KG1 (cell line): ENCODE measurements at places on chromosomes 2 and 18.

- no peak for DNase-seq
These were observed 226.2 kb upstream of the RAB6C start for GRCh38 chr2:129753261-129753660.

GRCh38 chr2:207499114-207499513 lies 30.6 kb upstream of the CREB1 start:
- DNase-seq, result no peak

GRCh38 chr2:101223814-101224231 lies 28.9 kb upstream of the CNOT11 start:
- peak; percentile 78 for DNase-seq

DNA sequence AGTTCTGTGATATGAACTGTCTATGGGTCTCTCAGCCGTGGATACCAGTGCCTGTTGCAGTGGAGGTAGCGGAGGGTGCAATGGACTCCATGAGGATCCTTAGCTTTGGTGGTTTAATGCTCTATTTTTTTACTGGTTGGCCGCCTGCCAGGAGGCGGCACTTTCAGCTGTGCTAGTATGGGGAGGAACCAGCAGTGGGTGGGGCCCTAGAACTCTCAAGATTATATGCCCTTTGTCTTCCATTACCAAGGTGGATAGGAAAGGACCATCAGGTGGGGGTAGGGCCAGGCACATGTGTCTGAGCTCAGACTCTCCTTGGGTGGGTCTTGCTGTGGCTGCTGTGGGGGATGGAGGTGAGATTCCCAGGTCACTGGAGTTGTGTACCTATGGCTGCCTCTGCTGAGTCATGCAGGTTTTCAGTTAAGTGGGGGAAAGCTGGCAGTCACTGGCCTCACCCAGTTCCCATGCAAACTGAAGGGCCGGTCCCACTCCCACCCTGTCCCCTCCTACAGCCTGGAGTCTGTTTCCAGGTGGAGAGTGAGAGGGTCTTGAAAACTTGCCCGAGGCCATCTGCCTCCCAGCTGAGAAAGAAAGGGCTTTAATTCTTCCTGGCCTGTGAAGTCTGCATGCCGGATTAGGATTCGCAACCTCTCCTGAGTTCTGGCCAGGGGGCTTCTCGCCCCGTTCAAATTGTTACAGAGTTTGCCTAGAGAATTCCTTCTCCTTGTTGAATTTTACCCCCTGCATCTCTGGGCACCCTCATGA lies 14.5 kb downstream of the KCNS3 start:
- DNase-seq, result no peak

GRCh38 chr18:32349728-32350395 lies 120.8 kb downstream of the GAREM1 start:
- DNase-seq, result no peak

DNA sequence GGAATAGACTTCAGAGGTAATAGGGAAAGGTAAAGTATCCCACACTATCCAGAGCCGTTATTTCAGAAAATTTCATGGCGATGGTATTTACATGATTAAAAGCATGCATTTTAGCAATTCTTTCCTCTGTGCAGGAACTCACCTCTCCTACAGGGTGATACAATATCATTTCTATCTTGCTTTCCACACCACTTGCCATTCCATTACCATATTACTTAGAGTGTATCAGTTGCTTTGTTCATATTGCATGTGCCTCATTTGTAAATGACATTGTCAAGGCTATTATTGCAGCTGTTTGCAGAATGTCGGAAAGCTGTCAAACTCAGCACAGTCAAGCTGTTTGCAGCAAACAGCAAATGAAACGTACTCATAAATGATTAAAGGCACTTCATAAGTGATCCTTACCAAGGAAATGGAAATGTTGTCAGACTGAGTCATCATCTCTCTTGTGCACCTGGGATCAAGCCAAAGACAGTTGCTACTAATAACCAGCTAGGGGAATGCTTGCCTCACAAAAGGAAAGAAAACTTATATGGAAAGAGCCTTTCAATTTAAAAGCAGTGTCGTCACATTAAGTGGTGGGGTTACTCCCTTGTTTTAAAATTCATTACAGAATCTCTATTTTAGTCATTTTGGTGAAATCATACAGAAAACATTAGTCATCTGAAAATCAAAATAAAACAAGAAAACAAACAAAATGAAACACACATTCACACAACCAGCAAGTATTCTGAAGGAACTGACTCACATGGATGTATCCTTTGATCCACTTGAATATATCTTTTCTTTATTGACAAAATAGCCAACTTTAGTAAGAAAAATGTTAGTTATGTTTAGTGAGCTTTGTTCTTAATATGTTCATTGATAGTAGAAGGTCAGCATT lies 1064.1 kb upstream of the CNTNAP5 start:
- DNase-seq, result no peak

DNA sequence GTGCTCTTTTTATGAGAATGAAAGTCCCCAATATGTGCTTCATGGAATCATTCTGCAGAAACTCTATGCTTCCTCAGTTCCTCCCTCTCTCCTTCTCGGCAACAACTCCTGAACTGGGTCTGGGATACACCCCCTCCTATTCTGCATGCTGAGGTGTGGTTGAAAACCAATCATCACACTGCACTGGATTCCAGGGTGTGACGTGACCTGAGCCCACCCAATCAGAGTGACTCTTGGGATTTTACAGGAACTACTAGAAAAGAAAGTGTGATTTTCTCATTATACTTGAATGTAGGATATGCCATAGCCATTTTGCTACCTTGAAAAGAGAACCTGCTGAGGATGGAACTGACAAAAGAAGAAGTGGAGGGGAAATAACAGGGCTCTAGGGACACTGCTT lies 36.3 kb downstream of the ACVR1 start:
- DNase-seq, result no peak

DNA sequence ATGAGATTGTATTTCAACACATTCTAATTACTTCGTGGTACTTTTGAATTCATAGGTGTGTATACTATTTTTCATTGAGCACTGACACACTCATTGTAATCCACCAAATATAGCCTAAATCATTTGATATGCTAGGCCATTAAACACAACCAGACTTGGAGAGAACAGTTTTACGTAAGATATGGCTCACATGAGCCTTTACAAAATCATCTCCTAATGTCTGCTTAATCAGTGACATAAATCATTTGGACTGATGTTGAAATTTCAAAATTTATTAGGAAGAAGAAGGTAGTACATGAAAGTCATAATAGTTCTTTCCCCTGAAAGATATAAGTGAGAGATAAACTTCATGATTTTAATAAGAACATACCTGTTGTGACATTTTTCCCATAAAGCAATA lies 550.2 kb upstream of the LINC00305 start:
- no peak for DNase-seq

DNA sequence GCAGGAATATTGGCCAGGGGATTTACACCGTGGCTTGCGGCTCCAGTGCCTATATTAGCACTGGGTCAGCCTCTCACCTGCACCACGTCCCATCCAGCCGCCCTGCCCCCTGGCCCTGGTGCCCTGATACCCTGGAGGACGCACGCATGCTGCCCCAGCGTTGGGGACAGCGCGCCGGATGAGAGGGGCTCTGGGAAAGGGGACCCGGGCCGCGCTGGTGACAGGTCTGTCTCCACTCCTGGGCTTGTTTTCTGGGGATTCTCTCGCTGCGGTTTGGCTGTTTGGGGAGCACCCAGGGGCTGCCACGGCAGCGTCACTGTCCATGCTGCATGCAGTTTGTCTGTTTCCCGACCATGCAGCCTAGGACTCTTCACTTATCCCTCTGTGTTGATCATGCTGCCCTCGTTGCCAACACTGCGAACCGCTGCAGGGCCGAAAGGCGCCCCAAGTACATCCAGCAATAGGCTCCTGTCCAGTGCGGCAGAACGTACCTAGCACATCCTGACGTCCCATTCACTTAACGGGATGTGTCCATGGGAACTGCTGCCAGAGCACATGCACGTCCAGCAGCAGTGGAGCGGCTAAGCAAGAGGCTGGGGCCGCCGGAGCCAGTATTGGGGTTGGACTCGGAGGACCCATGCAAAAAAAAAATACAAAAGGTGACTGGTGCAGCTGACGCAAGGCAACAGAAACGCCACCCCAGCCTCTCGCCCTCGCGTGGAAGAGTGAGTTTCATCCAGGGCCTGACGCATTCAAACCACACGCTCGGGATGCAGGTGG lies 115.5 kb upstream of the PXDN start:
- no peak for DNase-seq

GRCh38 chr2:57598551-57598950 lies 448.1 kb upstream of the VRK2 start:
- peak; percentile 18 for DNase-seq

- DNase-seq, result no peak
These were observed at the start of gene MARCHF4 for GRCh38 chr2:216371721-216372702. Gene MARCHF4 (minus strand): TSS chr2:216372483. CDS start chr2:216370260, 2,223 bp downstream.

GRCh38 chr2:85537600-85538506 lies 1.1 kb upstream of the MAT2A start:
- peak; percentile 37 for DNase-seq

DNA sequence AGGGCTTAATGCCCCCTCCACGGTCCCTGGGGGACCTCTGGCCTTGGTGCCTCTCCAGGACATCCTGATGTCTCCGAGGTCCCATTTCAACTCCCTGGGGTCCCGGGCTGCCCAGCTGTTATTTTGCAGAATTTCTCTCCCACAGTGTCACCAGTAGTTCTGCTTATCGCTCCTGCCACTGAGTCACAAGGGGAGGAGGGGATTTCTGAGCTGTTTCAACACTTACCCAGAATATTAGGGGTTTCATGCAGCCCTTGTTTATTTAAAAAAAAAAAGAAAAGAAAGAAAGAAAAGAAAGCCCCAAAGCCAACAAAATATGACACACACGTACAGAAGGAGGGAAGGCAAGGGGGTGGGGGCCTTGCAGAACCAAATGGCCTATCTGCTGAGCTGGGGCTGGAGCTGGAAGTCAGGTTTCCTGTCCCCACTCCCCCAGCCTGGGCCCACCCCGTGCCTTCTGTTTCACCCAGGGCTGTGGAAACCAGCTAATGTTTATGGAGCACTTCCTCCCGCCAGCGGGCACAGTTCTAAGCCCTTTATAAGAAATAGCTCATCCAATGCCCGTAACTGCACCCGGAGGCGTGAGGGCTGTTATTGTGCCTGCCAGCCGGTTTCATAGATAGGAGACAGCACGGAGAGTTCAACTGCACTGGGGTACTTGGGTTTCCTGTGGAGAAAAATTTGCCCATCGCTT lies 8.4 kb upstream of the ARID5A start:
- DNase-seq, result peak; percentile 35

- DNase-seq, result no peak
These were observed 205.8 kb downstream of the INSIG2 start for GRCh38 chr2:118294063-118294462.

DNA sequence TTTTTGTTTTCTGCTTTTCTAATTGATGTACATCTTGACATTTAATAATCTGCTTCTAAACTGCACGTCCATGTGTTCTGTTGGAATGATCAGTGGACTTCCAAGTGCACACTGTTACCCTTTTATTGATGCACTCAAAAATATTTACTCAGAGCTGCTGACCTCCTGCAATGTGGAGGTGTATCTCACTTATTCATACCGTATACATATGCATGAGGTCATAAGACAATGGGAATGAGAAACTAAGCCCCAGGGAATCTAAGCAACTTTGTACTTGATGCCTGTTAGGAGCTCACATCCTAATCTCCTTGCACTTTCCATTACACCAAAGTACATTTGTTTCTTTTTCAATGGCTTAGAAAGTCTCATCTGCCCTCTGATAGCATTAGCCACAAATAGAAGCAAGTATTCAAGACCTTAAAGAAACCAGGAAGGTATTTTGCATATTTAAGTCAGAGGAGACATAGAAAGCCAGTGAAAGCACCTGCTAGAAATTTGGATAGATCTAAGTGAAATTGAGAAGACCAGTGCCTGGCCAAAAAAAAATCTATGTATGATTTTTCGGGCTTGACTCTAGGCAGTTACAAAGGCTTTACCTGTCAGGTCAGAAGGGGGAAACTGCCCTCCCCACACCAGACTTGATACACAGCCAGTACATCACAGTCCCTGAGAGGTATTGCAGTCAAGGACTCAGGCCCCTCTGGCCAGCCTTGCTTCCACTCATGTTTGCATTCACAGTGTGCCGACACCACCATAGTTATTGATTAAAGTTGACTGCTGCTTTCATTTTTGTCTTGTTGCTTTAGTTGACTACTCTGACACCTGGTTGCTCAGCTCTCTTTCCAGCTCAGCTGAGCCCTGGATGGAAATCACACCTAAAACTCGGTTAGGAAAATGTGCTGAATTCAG lies 391.7 kb upstream of the CYRIA start:
- no peak for DNase-seq

GRCh38 chr2:210199186-210199765 lies 26.0 kb downstream of the ACADL start:
- DNase-seq, result no peak

- DNase-seq, result no peak
These were observed 85.6 kb upstream of the SPTBN1 start for GRCh38 chr2:54370405-54371104.

- no peak for DNase-seq
These were observed 128.7 kb upstream of the TANK start for GRCh38 chr2:161031511-161031910.

GRCh38 chr2:94879314-94879981 lies 8.2 kb downstream of the TEKT4 start:
- DNase-seq, result no peak

DNA sequence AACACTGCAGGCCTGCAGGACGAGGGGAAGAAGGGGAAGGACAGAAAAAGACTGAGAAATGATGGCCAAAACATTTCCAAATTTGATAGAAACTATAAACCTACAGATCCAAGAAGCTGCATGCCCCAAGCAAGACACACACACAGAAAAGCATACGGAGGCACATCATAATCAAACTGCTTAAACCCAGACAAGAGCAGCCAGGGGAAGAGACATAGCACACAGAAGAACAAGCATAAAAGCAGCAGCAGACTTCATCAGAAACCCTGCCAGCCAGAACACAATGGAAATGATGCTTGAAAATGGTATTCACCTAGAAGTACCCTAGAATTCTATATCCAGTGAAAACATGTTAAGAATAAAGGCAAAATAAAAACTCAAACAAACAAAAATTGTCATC lies 57.2 kb upstream of the RNU4ATAC start:
- no peak for DNase-seq

DNA sequence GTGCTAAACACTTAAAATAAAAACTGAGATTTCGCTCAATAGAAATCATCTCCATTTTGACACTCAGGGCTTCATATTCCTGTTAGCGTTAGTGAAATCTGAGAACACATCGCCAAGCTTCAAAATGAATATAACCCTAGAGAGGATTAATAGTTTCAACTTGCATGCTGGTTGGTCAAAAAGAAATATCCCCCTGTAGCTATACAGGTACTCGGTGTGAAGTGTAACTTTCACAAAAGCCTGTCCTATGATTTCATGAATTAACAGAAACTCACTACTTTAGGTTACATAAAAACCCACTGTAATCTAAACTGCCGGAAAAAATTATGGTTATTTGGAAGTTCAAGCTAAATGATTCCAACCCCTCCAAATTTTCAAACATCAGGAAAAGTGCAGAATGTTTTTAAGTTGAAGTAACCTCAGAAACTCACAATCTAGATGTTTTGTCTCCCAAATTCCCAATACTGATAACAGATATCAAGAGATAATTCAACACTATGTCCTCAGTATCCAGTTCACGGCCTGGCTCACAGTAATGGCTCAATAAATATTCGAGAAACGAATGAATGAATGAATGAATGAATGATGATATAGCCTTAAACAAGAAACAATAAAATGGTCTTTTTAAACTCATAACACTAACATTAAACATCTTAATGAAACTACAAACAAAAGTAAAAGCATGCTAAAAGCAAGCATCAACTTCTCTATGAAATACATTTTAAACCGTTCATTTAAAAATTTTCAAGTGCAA lies 2.5 kb downstream of the TLK1 start:
- DNase-seq, result no peak

GRCh38 chr2:69676146-69676545 lies 32.6 kb upstream of the AAK1 start:
- no peak for DNase-seq
